ENCODE measurements at places on chromosomes 16 and 17.
A peak's percentile ranks its signal among the peaks of the same experiment; 100 is the strongest.

DNA sequence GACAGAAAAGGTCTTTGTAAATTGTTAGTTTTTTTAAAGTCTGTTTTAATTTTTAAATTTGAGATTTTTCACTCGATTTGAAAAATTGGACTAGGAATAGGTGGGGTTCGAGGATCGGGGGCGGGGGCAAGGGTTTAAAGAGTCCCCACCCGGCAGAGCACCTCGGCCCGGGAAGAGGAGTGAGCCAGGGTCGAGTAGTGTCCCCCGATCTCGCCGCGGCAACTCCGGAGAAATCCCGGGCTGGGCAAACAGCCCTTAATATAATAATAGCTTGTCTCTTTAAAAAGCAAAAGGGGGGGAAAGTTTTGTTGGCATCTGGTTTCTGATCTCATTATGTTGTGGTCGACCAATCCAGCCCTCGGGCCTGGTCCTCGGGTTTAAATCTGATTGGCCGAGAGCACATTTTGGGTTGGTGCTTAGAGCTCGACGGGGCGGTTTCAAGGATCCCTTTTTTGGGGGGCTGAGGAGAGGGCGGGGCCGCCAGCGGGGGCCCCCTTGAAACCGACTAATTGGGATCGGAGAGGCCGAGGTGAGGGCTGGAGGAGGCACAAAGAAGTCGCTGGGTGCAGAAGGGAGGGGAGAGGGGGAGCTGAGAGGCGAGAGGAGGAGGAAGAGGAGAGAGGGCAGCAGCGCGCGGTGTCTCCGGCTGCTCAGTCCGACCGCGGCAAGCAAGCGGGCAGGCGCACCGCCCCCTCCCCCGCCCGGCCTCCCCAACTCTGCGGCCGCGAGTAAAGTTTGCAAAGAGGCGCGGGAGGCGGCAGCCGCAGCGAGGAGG is at the start of gene FZD2:
Gene FZD2 (plus strand): TSS at position 653 of the 775 bp plus-strand sequence. CDS start 205 bp downstream, outside the sequence.
- DNase-seq, result peak; percentile 89

GRCh38 chr16:46774743-46775177 is 26.6 kb upstream of the MYLK3 start:
- DNase-seq, result no peak

GRCh38 chr17:40559954-40560591 is 5.2 kb downstream of the CCR7 start:
- DNase-seq, result peak; percentile 69

DNA sequence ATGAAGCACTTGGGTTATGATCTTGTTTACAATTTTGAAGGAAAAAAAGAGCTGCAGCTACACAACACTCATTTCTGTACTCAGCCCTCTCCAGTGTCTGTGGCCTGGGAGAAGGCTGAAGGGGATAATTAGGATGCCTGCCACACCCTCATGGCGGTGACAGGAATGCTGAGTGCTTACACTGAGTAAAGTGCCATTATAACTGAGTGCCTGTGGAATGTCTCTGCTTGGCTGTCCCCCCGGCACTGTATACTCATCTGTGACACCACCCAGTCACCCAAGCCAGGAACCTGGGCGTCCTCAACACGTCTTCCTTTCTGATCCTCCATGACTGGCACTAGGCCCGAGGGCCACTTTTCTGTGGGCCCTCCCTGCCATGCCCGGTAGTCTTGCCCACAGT is 3.5 kb upstream of the MRPL38 start:
- peak; percentile 8 for DNase-seq

- peak; percentile 78 for DNase-seq
Measured at GRCh38 chr17:78883533-78884131, 19.4 kb downstream of the CEP295NL start.

DNA sequence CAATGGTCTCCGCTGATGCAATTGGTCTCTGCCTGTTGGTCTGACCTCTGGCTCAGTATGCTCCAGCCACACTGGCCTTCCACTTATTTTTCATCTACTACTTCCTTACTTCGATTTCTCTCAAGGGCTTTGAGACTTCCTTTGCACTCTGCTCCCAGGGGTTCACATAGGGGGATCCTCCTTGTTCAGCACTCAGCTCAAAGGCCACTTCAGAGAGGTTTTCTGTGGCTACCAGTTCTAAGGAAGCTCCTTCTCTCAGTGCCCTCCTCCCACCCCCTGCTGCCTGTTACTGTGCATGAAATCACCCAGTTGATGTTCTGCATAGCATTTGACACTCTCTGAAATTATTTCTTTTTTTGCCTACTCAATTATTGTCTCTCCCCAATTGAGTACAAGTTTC is 476.4 kb downstream of the HS3ST3B1 start:
- DNase-seq, result no peak

DNA sequence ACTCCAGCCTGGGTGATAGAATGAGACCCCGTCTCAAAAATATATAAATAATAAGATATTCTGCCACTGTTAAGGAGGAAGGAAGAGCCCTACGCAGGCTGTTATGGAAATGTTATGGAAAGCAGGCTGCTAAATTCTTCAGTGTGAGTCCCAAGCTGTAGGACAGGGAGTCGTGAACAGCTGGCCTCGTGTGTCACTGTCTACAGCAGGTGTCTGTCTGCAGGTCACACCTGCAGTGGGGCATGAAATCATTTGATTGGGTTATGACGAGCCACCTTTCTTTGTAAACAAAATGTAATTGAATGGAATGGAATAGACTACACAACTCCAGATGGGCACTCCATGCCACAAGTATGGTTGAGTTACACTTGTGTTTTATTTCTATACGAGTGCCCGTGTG is 15.6 kb upstream of the LITAF start:
- peak; percentile 21 for DNase-seq

GRCh38 chr17:50258647-50259476 is 15.4 kb upstream of the TMEM92 start:
- DNase-seq, result no peak

All from NCI-H1092 treated with DMSO at 0.1 percent for 48 hours (cell line).